Temporal lobe (tissue), 4 donors: ENCODE measurements at places on chromosomes 12 and 14. TPM values are rescaled to one million over a fixed set of nuclear protein-coding genes. Genes with fewer than 3 reads are reported as not detected.

GUCY2C gene
- total RNA-seq, result under 0.01 TPM

IPO4 gene
- total RNA-seq, result 11.3 TPM

SSTR1 gene
- 12.0 TPM for total RNA-seq

CEP128 gene
- total RNA-seq, result 14.3 TPM

DBX2 gene
- 2.2 TPM for total RNA-seq

TAS2R9 gene
- total RNA-seq, result 0.25 TPM
